ENCODE measurements at places on chromosomes 16 and 17.

DNA sequence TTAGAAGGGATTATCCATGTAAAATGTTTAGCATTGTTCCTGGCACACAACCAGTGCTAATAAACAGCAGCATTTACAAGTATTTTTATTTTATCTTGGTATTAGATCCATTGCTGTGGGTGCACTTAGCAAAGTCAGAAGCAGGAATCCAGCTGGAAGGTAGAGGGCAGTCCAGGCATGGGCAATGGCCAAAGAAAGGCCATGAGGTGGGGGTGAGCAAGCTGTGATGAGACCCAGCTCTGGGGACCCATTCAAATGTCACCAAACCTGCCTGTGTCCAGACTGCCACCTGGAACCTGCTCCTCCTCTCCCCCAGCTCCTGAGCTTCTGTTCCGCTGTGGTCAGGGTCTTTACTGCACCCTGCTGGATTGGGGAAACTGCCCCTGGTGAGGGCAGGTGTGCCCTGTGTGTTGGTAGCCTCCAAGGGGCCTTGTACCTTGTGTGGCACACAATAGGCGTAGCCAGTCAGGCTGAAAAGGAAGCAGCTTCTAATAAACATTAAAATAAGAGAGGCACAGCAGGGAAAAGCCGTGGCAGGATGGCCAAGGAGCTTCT lies 118.0 kb upstream of the CRHR1 start:
- DNase-seq = no peak

- DNase-seq = no peak
These were observed 90.9 kb downstream of the MYH11 start for GRCh38 chr16:15765880-15766279.

DNA sequence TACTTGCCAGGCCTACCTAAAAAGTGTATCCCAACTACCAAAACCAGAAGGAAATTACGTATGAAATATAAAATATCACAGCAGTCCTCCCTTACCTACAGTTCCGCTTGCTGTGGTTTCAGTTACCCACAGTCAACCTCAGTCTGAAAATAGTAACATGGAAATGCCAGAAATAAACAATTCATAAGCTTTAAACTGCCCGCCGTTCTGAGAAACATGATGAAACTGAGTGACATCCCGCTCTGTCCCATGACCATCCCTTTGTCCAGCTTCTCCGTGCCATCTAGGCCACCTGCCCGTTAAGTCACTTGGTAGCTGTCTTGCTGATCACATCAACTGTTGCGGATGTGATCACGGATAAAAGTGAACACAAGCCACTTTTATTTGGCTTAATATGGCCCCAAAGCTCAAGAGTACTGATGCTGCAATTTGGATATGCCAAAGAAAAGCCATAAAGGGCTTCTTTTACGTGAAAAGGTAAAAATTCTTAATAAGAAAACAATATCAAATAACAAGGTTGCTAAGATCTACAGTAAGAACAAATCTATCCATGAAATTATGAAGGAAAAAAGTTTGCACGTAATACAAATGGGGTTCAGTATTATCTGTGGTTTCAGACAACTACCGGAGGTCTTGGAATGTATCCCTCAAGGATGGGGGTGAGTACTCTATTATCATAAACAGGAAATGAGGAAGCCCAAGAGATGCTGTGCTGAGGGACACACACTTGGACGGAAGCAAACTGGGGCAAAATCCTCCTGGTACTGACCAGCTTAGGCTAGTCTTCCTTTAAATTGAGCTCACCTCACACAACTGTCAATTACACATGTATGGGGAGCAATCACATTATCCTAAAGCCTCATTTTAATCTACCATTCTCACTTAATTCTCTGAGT lies 8.2 kb downstream of the USP22 start:
- no peak for DNase-seq

- DNase-seq = no peak
These were observed 29.1 kb downstream of the MRM3 start for GRCh38 chr17:811051-811784.

GRCh38 chr16:50972876-50973275 lies 178.2 kb downstream of the SALL1 start:
- DNase-seq = no peak

GRCh38 chr16:1398826-1399581 lies 15.5 kb downstream of the UNKL start:
- no peak for DNase-seq

DNA sequence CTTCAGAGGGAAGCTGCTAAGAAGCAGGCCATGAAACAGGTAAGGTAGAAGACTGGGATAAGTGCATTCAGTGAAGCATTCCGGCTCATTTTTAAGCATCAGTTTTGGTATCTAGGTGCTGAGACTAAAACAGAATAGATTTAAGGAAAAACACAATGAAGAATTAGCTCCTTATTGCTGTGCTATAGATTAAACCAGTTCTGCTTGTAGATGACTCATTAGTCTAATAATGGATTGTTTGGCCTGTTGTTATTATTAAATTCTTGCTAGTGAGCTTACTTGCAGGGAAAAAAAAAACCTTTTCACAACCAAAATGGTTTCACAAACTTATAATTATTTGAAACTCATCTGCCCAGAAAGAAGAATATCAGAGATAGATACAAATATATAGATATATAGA lies 55.9 kb downstream of the NSRP1 start:
- no peak for DNase-seq

DNA sequence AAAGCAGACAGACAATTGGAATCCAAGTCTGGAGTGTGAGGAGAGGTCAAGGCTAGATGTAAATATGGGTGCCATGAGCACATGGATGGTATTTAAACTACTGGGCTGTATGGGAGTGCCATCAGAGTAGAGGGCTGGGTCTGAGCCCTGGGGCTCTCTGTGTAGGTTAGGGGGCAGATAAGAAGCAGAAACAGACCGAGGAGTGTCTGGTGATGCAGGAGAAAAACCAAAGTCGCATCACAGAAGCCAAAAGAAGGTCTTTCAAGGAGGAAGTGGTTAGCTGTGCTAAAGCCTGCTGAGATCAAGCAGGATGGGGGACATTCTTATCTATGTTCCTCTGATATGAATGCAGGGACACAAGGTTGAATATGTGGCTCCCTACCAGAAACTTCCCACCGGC lies 1.9 kb downstream of the TSEN54 start:
- DNase-seq = no peak

GRCh38 chr17:57667461-57667923 lies 77.6 kb downstream of the CCDC182 start:
- no peak for DNase-seq

GRCh38 chr16:69318911-69319289 lies 7.8 kb downstream of the VPS4A start:
- no peak for DNase-seq

DNA sequence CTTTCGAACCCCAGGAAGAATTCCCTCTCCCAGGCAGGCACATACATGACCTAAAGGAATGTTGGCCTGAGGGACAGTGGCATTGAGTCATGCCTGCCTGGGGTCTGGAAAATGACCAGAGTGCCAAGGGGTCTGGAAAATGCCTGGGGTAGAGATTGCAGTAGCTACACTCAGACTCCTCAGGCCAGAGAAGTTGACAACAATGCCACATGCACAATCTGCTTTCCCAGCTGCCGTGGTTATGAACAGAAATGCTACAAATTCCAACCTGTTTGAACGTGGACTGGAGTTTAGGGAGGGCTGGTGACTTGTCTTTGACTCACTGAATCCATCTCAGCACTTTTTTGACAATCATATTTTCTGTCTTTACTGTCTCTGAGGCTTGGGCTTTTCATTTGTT lies 250.0 kb downstream of the ABCC12 start:
- DNase-seq = no peak

GRCh38 chr16:15641753-15642556 lies 999 bp downstream of the MARF1 start:
- DNase-seq = no peak

GRCh38 chr17:65054602-65055001 lies 1.9 kb downstream of the GNA13 start:
- no peak for DNase-seq

GRCh38 chr16:57485091-57485915 lies 990 bp downstream of the DOK4 start:
- DNase-seq = no peak

GRCh38 chr16:3348547-3349167 lies 7.0 kb upstream of the OR2C1 start:
- DNase-seq = no peak

DNA sequence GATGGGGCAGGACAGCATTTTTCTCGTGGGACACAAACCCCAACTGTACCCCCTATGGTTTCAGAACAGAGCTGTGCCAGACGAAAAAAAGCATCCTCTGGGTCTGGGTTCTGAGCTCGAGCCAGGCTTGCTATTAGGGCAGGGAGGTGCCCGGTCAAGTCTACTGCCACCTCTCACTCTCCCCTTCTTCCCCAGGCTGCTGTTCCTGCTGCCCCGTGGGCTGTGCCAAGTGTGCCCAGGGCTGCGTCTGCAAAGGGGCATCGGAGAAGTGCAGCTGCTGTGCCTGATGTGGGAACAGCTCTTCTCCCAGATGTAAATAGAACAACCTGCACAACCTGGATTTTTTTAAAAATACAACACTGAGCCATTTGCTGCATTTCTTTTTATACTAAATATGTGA lies 1.1 kb downstream of the MT1E start:
- no peak for DNase-seq

DNA sequence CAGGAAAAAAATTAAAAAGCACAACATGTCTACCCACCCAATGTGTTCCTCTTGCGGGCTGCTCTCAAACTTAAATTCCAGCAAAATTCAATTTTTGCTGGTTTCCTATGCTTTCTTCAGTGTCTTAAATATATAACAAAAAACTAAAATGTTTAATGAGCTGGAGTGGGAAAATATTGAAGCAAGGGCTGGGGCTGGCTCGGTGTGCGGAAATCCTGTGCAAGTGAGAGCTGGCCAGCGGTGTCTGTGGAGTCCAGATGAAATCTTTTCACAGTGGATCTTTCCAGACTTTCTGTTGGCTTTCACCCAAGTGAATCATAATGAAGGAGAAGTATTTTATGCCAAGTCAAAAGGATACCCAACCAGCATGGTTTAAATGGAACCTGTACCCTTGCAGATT lies 1733.6 kb downstream of the TP53TG3F start:
- no peak for DNase-seq

DNA sequence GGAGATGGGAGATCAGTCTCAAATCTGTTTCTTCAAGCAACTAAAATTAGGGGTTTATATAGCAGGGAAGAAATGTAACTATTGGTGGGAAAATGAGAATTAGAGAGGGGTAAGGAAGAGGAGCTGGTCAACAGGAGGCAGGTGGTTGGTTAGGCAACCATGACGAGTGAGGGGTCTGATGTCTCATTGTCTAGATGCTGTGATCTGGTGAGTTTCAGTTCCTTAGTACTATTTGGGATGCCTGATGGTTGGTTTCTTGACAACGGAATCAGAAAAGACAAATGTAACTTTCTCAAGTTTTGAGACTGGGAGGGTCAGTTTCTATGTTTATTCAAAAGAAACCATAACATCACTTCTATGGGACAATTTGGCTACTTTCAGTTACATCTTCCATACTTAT lies 415.3 kb upstream of the C16orf82 start:
- no peak for DNase-seq

DNA sequence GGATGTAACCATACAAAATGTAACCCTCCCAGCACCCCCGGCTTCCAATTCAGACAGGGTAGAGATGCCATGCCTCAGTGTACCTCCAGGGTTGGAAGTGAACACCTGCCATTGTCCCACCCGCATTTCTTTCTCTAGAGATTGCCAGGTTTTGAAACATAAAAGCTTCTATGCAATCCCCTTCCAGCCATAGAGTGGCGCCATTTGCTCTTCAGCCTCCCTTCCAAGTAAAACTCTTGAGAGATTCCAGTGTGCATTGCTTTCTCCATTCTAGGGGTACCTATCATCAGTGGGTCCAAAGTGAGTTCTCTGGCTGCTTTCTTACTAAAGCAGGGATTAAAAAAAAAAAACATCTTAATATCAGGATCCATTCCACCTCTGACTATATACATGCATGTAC lies 133.1 kb upstream of the RPL38 start:
- DNase-seq = no peak

- no peak for DNase-seq
These were observed 349.4 kb downstream of the SLC39A11 start for GRCh38 chr17:72743037-72743467.

DNA sequence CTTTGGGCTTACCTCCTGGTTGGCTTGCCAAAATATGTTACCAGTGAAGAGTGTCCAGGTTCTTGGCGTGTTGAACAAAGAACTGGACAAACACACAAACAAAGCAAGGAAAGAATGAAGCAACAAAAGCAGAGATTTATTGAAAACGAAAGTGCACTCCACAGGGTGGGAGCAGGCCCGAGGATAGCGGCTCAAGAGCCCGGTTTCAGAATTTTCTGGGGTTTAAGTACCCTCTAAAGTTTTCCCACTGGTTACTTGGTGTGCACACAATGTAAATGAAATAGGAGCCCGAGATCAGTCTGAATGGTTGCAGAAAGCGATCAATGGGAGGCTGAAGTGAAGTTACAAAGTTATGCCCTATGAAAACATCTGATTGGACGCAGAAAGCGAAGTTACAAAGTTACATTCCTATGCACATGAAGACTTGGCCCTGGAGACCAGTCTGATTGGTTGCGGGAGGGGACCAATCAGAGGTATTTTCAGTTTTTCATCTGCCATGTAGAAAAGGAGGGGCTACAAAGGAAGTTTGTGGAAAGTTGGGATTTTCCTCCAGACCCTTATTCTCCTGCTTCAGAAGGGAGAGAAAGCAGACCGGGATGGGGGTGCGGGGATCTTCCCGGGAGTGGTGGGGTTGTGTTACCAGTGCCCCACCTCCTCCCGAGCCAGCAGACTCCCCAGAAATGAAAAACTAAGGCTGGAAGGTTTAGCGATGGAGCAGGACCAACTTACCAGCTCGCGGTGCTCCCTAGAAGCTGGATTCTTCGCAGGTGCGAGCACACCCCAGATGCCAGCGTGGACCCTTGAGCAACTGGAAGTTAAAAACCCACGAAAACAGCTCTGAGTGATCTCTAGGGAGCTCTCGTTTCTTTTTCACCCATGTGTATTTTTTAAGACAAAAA lies at the start of gene SLFN12:
TSS of gene SLFN12 (minus strand) at position 325 of the 899 bp plus-strand sequence. CDS start 9,472 bp downstream, outside the sequence.
- DNase-seq = no peak

DNA sequence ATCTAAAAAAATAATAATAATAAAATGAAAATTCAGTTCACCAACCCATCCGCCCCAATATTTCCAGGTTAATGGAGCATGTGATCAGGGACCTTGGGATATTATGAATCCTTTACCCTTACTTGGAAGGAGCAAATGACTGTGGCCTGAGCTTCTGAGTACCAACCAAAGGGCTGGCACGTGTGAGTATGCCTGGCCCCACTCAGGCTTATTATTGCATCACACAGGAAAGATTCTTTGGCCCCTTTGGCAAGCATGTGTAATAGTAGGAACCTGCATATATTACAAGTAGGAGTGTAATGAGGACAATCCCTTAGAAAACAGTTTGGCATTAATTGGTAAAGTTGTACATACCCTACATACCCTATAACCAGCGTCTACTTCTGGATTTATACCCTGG lies 7.2 kb upstream of the C17orf78 start:
- DNase-seq = no peak

- DNase-seq = no peak
These were observed 8.5 kb downstream of the PRMT7 start for GRCh38 chr16:68319185-68319908.

- no peak for DNase-seq
These were observed 55.5 kb upstream of the GPRC5B start for GRCh38 chr16:19940195-19940594.

- DNase-seq = no peak
These were observed 197.3 kb downstream of the SOX9 start for GRCh38 chr17:72318131-72318530.

All from hypothalamus (tissue), 51 donors.